ENCODE measurements at places on chromosomes 2 and 18.

GRCh38 chr2:239271882-239272281, 128.9 kb downstream of the HDAC4 start:
- DNase-seq = no peak

DNA sequence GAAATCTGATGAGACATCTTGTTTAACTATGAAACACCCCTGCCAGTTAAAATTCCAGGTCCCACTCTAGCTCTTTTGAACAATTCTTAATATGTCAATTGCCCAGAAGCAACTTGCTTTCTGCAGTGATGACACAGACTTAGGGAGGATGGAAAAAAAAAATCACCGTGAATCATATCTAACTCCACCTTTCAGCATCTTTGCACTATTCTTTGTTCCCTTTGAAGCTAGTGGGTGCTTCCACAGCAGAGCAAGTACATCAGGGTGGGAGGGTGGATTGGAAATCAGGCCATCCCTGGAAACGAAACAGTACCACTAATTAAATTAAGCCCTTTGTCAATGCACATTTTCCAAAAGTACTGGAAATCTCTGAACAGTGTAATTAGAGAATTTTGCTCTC, 324.3 kb upstream of the MEIS1 start:
- DNase-seq = no peak

DNA sequence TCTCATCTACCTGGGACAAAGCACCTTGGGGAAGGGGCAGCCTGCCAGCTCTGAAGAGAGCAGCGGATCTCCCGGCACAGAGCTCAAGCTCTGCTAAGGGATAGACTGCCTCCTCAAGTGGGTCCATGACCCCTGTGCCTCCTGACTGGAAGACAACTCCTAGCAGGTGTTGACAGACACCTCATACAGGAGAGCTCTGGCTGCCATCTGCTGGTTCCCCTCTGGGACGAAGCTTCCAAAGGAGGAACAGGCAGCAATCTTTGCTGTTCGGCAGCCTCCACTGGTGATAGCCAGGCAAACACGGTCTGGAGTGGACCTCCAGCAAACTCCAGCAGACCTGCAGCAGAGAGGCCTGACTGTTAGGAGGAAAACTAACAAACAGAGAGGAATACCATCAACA, 549.9 kb upstream of the LRATD1 start:
- DNase-seq = no peak

- DNase-seq = no peak
Observed at GRCh38 chr2:186991766-186992417, 142.9 kb upstream of the ZSWIM2 start.

- DNase-seq = no peak
Observed at GRCh38 chr2:48279344-48280090, 250.4 kb upstream of the STON1 start.

- no peak for DNase-seq
Observed at GRCh38 chr2:144480285-144480684, 39.6 kb downstream of the ZEB2 start.

- DNase-seq = no peak
Observed at GRCh38 chr2:119409506-119409905, 22.1 kb upstream of the TMEM37 start.

DNA sequence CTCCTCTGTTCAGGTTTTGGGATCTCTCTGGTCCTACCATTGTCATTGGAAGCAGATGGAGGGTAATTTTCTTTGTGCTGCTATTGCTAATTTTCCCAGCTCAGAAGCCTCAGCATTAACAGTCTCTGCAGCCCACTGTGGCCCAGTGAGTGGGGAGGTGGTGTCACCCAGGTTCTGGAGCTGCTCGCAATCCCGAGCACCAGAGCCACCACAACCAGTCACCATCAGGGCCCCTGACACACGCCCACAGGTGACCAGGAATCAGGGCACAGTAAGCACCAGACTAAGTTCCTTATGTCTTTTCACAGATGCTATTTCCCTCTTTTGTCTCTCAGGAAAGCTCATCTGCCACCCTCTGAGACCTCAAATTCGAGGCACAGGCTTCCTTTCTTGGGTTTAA, 87.9 kb downstream of the SEPTIN10 start:
- DNase-seq = no peak
